ENCODE measurements at places on chromosomes 12 and 14.
A peak's percentile ranks its signal among the peaks of the same experiment; 100 is the strongest.

GRCh38 chr12:38501991-38502390 lies 185.4 kb downstream of the ALG10B start:
- no peak for DNase-seq

DNA sequence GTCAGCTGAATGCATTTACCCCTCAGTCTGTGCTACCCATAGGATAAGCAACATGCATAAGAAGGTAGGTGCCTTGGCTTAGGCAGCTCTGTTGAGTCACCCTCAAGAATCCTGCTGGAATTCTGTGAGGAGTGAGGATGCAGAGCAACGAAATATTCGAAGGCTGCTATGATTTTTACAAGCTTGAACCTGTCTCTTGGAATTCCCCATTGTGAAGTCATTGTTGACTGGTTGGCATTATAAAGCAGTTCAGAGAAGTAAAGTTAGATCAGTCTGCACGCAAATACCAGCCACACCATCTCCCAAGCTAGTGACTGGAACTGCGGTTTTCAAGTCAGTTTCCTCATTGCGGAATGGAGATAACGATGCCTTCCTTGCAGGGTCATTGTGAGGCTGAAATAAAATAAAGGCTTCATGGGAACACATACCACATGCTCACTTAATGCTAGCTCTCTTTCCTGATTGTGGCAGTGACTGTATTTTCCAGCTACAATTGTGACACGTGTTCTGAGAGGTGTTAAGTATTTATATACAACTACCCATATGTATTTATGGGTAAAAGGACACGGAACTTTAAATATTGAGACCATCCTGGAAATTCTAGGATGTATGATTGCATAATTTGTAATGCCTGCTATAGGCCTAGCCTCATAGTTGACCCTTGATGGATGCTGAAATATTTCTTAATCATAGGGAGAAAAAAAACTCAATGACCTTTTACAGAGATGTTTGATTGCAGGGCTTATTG lies 96.7 kb downstream of the ETV6 start:
- no peak for DNase-seq

GRCh38 chr12:92297405-92297804 lies 151.8 kb upstream of the BTG1 start:
- no peak for DNase-seq

- no peak for DNase-seq
These were observed 218.3 kb upstream of the CNTN1 start for GRCh38 chr12:40473962-40474361.

DNA sequence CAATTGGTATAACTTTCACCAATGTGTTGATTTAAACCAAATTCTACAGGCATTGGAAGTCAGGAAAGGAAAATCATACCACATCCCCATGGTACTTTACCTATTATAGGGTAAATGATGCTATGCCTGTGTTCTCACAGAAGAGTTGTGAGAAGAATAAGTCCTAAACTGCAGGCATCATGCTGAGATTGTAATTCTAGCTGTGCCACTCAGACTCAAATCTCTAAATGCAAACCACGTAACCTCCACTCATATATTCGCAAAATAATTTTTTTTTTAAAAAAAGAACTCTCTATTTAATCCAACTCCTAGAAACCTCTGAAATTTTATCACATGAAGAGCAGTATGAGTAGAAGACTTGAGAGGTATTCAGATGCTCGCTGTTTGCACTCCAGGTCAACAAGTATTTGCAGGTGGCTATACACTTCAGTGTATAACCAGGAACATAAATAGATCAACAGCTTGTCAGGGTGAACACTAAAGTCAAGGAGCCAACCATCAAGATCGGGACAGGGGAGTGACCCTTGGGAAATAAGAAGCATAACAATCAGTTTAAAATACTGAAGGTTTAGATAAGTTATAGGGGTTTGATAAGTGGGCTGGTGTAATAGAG lies 110.1 kb downstream of the SLC25A21 start:
- no peak for DNase-seq

- no peak for DNase-seq
These were observed 218.9 kb upstream of the TMTC1 start for GRCh38 chr12:30002677-30003076.

GRCh38 chr12:110948041-110948440 lies 27.7 kb upstream of the MYL2 start:
- DNase-seq, result no peak

- DNase-seq, result peak; percentile 39
These were observed at the start of gene PROX2 for GRCh38 chr14:74875941-74876913. TSS of gene PROX2 (minus strand) at chr14:74876145. CDS start at chr14:74863834, 12,311 bp downstream.

DNA sequence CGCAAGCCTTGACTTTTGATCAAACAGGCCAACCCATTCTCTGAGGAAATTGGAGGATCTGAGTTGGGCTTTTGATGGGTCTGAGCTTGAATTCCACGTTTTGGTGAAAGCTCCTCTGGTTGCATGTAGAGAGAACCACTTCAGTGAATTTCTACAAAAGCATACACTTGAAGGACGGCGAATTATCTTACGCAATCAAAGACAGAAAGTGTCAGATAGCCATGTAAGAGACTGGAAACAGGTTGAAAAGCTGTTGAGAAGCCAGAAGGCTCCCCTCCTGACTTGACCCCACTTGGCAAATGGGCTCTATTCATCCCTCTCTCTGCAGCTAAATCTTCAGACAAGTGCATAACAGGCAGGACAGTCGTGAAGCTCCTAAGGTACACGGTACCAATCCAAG lies 809.1 kb downstream of the BCL11B start:
- no peak for DNase-seq

DNA sequence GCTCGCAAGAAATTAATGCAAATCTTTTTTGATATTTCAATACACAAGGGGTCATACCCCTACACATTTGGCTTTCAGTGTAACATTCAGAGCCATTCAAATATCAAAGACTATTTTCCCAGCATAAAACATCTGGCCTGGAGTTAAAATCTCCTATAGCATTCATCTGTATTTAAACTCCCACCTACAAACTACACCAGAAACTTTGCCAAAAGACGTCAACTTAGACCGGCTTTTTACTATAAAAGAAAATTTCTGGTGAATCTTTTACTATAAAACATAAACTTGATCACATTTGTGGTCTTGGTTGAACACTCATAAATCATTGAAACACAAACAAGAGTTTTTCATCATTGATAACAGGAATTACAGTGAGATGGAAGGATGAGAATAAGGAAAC lies 473.3 kb upstream of the DCN start:
- no peak for DNase-seq

- DNase-seq, result no peak
These were observed 183.8 kb downstream of the FOXA1 start for GRCh38 chr14:37411079-37411735.

DNA sequence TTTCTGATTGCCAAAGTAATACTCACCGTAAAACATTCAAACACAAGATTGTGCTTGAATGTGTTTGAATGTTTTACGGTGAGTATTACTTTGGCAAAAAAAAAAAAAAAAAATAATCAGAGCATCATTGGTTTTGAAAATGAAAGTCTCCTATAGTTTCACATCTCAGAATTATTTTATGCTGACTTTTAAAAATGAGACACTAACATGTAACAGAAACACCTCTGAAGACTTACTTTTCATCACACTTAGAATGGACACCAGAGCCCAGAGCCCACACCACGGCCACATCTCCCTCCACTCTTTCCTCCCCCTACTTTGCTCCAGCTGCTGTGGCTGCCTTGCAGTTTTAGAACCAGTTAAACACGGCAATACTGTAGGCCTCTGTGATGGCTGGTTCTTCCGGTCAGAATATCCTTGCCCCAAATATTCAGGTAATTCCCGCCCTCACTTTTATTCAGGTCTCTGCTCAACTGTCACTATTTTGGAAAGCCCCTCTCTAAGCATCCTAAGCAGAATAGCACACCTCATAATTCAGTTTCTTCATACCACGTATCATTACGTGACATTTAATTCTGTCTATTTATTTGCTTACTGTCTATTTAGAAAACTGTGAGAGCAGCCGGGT lies 138.9 kb upstream of the MAX start:
- no peak for DNase-seq

DNA sequence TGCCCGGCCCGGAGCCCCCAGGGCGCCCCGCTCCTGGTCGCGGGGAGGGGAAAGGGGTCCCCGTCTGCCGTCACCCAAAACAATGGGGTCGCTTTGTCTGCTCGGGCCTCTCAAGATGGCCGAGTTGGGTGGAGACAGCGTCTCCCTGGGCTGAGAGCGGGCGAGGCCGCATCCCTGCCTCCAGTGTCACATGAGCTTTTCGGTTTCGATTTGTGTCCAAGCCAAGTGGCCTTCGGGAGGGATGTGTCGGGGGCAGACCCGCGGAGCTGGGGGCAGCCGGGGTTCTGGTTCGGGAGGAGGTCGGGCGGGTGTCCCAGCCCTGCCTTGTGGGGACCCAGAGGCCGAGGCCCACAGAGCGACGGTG lies 790 bp downstream of the DYNC1H1 start:
- peak; percentile 80 for DNase-seq

DNA sequence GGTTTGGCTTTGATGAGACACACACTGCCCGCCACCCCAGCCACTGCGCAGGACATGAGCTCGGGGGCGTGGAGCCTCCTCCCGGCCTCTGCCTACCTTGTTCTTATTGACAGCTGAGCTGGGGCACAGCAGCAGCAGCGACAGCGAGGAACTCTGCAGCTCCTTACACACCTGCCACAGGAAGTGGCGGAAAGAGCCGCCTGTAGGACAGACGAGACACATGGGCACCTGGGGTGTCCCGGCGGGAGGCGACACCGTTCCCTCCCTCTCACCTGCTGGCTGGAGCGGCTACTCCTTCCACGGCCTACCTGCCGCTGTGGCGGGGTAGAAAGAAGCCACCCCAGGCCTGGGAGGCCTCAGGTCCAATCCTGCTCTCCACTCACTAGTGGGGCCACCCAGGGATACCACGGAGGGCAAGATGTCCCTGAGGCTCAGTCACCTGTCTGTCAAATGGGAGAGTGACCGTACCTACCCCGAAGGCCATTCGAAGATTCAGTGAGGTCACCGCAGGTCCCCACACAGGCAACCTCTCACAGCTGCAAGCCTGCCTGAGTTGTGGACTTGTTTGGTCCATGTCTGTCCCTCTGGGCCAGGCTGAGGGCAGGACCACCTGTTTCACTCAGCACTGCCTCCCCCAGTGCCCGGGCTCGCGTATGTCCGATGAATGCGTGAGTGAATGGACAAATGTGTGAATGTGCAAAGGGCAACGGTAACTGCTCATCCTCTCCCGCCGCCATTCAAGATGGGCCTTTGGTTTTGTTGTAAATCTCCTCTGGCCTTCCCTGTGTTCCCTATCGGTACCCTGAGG lies 42.6 kb downstream of the TRAFD1 start:
- no peak for DNase-seq

DNA sequence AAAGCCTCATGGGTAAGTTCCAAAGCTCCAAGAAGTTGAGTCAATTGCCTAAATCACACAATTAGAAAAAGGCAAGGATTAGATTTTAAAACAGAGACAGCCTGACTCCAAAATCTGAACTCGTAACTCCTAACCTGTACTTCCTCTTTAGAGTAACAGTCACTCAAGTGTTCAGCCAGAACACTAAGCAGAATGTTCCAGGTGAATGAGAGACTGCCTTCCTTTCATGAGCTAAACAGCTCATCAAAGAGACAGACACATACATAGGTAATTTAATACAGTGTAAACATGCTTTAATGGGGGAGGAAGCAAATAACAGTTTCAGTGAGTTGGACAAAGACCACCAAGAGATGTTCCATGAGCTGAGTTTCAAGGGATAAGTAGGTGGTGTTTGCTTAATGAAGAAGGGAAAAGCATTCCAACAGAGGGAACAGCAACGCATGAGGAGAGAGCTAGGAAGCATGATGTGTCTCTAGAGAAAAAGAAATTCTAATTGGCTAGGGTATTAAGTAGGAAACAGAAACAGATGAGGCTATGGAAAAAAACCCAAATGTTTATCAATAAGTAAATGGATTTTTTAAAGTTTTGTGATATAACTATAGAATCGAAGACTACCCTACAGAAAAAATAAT lies 403.9 kb downstream of the MED13L start:
- DNase-seq, result no peak

DNA sequence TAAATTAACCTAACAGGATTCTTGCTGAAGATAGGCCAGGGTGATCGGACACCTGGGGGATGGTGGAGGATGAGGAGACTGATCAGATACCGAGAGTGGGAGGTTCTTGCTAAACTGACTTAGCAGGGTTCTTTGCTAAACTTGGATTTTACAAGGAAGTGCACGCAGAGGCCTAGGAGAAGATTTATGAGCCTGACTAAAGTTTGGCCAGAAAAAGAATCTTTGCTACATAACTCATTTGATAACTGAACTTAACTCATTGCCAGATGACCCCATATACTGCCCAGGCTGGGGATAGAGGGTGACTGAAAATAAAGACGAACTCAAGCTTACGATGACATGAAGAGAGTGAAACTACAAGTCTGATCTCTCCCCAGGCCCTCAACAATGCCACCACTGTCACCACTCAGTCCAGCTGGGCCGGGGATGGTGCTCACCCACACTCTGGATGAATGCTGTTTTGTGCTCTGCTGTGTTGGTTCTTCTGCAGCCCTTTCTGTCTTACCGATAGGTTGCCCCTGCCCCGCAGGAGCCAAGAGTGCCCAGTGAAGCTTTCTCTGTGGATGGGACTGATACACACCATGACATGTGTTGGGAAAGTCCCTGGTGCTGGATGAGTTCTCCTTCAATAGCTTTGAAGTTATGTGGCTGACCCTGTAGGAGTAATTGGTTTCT lies 29.0 kb downstream of the PPFIBP1 start:
- no peak for DNase-seq
